Endothelial cell (in vitro differentiated cells): ENCODE measurements at places on chromosomes 12 and 14.
A peak's percentile ranks its signal among the peaks of the same experiment; 100 is the strongest.

GRCh38 chr14:78164226-78164853 lies 5.8 kb upstream of the NRXN3 start:
- peak; percentile 75 for DNase-seq

DNA sequence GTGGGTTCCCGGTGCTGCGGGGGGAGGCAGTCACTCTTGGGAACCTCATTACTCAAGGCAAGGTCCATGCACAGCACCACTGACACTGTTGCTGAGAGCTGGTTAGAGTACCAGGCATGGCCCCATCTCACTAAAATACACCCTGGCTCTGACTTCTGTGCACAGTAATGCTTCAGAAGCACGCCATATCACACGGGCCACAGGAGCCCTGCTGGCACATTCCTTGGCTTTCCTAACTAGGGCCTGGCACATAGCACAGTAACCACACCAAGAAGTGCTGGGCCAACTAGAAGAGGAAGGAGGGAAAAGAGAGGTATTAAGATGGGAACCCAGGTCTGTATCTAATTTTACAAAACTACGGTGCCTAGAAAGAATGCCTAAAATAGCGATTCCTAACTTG lies 13.5 kb upstream of the RAB35 start:
- no peak for DNase-seq

GRCh38 chr12:83462419-83462818 lies 775.7 kb downstream of the TMTC2 start:
- DNase-seq, result no peak

DNA sequence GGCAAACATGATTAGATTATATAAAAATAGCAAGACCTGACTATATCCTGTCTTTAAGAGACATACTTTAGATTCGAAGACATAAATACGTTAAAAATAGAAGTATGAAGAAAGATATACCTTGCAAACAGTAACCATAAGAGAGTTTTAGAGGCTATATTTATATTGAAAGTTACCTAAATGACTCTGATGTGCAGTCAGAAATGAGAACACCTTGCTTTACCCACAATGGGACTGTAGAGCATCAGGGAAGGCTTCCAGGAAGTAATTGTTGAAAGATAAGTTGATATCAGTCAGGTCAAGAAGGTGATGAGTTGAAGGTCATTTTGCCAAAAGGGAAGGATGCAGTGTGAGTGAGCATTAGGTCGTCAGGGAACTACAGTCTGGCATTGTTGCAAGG lies 110.2 kb downstream of the NEDD1 start:
- no peak for DNase-seq

- DNase-seq, result no peak
Observed at GRCh38 chr14:32594766-32595165, 265.7 kb downstream of the AKAP6 start.

DNA sequence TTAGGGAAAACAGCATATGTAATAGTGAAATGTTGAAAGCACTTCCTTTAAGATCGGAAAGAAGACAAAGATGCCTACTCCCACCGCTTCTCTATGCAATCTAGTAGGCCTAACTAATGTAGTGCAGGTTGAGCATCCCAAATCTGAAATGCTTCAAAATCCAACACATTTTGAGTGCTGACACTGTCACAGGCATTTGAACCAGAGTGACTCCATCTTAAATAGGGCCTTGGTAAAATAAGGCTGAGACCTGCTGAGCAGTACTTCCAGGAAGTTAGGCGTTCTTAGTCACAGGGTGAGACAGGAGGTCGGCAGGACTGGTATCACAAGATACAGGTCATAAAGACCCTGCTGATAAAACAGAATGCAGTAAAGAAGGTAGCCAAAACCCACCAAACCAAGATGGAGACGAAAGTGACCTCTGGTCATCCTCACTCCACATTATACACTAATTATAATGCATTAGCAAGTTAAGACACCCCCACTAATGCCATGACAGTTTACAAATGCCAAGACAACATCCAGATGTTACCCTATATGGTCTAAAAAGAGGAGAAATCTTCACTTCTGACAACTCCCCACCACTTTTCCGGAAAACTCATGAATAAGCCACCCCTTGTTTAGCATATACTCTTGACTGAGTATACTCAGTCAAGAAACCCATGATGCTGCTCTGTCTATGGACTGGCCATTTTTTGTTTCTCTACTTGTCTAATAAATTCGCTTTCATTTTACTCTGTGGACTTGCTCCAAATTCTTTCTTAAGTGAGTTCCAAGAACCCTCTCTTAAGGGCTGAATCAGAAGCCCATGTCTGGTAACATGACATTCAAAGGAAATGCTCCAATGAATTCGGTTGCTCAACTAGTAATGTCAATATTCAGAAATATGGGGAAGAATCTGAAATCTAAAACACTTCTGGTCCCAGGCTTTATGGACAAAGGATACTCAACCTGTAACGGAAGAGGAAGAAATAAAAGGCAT lies 47.1 kb upstream of the MTERF2 start:
- DNase-seq, result no peak

GRCh38 chr12:6945613-6946012 lies 1.8 kb downstream of the C12orf57 start:
- no peak for DNase-seq

DNA sequence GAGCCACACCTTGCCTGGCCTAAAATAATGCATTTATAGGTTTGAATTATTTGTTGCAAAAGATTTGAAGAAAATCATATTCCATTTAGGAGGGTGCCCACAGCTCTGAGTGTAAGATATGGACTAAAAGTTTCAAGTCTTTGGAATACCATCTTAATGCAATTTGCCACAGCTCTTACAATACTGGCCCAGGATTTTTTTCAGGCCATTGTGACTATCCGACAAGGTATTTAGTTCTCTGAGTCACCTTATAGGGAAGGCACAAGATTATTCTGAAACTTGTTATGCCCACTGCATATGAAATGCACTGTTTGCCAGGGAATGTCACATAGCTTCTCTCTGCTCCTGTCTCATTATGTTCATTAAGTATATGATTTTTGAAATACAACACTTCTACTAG lies 29.6 kb upstream of the SLC6A13 start:
- DNase-seq, result no peak

DNA sequence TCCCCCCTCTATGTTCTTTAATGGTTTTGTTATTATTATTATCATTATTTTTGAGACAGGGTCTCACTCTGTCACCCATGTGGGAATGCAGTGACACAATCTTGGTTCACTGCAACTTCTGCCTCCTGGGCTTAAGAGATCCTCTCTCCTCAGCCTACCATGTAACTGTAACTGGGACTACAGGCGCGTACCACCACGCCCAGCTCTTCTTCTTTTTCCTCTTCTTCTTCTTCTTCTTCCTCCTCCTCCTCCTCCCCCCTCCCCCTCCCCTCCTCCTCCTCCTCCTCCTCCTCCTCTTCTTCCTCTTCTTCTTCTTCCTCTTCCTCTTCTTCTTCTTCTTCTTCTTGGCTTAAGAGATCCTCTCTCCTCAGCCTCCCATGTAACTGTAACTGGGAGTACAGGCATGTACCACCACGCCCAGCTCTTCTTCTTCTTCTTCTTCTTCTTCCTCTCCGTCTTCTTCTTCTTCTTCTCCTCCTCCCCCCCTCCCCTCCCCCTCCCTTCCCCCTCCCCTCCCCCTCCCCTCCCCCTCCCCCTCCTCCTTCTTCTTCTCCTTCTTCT lies 5.4 kb upstream of the KRT7 start:
- DNase-seq, result no peak

- DNase-seq, result no peak
Observed at GRCh38 chr12:9732921-9733461, at the start of gene CLECL1. CLECL1 (minus strand) TSS chr12:9733097.

DNA sequence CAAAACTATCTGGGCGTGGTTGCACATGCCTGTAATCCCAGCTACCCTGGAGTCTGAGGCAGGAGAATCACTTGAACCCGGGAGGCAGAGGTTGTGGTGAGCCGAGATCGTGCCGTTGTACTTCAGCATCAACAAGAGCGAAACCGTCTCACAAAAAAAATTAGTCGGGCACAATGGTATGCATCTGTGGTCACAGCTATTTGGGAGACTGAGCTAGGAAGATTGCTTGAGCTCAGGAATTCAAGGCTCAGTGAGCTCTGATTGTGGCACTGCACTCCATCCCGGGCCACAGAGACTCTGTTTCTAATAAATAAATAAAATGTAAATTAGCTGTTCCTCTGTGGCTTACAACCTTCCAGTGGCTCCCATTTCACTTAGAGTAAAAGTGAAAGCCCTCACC lies 28.0 kb downstream of the RCOR1 start:
- DNase-seq, result no peak

DNA sequence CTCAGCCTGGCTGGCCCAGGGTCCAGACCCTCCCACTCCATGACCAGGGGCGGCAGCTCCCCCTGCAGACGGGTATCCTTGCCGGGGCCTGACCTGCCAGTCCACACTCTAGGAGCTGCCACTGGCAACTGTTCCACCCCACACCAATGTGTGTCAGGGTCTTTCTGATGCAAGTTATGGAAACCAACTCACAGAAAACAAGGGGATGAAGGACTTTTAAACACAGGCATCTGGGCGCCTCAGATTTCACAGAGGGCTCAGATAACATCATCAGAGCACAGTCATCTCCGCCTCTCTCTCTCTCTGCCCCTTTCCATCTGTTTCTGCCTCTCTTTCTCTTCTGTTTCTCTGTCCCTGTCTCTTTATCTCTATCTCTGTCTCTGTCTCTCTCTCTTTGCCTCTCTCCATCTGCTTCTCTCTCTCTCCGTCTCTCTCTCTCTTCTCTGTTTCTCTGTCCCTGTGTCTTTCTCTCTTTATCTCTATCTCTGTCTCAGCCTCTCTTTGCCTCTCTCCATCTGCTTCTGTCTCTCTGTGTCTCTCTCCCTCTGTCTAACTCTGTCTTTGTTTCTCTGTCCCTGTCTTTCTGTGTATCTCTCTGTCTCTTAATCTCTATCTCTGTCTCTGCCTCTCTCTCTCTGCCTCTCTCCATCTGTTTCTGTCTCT lies 67.4 kb upstream of the FBRSL1 start:
- peak; percentile 48 for DNase-seq

- no peak for DNase-seq
Observed at GRCh38 chr12:57766464-57767304, at the start of gene CYP27B1. CYP27B1 (minus strand) TSS chr12:57767078; CDS start chr12:57767041, 37 bp downstream.
